NCI-H2081 (cell line): ENCODE measurements at places on chromosomes 5 and 9.
A peak's percentile ranks its signal among the peaks of the same experiment; 100 is the strongest.

GRCh38 chr5:97627272-97627671 lies 444.2 kb upstream of the RIOK2 start:
- DNase-seq, result no peak

- no peak for DNase-seq
Observed at GRCh38 chr5:133259199-133259997, 207.6 kb downstream of the HSPA4 start.

- no peak for DNase-seq
Observed at GRCh38 chr5:172815631-172816030, 18.4 kb upstream of the ERGIC1 start.

DNA sequence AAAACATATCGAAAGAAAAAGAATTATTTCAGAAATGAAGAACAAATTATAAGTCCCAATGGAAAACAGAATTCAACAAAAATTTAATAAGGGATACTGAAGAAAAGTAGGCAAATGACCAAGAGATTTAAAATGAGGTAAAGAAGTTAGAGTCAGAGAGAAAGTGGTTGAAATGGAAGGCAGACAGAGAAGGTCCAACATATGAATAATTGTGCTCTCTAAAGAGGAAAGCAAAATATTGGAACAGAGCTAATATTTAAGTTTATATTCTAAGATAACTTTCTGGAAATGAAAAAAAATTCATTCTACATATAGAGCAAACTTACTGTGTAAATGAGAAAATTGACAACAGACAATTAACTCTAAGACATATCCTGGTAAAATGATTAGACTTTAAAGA lies 94.1 kb downstream of the PTCH1 start:
- no peak for DNase-seq

DNA sequence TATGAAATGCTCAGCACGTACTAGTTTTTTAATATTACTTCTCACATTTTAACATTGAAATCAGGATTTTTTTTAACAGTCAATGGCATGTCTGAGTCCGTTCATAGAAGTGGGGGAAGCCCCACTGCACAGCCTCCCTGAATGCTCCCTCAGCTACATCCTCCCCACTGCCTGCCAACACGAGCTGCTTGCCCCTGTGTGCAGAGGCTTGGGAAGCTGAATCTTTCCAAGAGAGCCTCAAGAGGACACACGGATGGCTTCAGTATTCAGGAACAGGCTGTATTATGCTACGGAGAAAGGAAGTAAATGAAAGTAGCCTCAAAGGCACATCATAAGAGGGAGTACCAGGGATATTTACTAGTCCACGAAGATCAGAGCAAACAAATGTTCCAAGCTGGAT lies 248.7 kb downstream of the SPOCK1 start:
- no peak for DNase-seq

DNA sequence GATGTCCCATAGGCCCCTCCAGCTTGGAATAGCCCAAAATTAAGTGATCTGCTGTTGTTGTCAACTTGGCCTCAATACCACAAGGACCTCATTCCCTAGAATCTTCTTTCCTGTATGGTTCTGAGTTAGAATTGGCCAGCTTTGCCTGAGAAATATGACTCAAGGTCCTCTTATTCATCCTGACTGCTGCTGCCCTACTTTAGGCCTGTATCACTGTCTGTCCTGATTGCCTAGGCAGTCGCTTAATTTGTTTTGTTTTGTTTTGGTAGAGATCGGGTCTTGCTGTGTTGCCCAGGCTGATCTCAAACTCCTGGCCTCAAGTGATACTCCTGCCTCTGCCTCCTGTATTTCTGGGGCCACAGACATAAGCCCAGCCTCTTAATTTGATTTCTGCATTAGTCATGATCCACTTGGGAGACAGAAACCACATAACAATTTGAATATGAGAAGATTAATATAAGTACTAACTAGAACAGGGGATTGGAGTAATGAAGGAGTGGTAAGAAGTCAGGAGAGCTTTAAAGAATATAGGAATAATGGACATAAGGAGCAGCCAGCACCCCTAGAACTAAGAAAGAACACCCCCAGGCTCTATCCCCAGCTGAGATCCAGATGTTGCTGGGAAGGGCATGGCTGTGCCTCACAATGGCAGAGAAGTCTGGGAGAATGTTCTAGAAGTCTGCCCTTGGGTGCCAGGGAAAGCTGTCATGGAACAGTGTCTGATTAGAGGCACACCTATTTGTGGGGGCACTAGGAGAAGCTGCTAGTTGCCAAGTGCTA lies 4.6 kb downstream of the TEX53 start:
- no peak for DNase-seq

DNA sequence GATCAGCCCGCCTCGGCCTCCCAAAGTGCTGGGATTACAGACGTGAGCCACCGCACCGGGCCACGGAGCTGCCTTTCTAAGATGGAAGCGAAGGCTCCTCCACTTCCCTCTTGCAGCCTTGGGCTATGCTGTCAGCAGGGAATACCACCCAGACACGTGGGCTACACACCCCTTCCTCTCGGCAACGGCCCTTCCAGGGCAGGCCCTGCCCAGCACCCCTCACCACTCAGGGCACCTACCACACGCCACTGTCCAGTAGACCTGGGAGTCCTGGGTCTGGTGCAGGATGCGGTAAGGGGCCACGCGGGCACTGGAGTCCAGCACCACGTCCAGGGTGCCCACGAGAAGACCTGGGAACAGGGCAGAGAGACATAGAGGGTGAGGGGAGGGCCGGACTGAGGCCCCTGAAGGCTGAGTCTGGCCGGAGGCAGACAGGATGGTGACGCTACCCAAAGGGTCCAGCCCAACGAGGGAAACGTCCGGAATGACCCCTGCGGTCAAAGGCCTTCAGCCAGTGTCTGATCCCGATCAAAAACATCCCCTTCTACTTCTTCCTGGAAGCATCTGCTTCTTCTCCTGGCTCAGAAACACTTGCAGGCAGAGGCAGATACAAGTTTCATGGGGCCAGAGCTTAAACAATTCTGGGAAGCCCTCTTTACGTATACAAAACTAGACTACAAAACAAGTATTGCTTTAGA lies 3.1 kb downstream of the TBC1D9B start:
- no peak for DNase-seq

- peak; percentile 39 for DNase-seq
Observed at GRCh38 chr5:133289686-133290367, 238.0 kb downstream of the HSPA4 start.

GRCh38 chr5:107056278-107056677 lies 614.5 kb downstream of the EFNA5 start:
- no peak for DNase-seq

GRCh38 chr9:4553951-4554381 lies 63.7 kb downstream of the SLC1A1 start:
- no peak for DNase-seq
